ENCODE measurements at places on chromosomes 6 and 20. TPM values are rescaled to one million over a fixed set of nuclear protein-coding genes. Genes with fewer than 3 reads are reported as not detected.

BTNL2 gene
- total RNA-seq, result not detected

DNA sequence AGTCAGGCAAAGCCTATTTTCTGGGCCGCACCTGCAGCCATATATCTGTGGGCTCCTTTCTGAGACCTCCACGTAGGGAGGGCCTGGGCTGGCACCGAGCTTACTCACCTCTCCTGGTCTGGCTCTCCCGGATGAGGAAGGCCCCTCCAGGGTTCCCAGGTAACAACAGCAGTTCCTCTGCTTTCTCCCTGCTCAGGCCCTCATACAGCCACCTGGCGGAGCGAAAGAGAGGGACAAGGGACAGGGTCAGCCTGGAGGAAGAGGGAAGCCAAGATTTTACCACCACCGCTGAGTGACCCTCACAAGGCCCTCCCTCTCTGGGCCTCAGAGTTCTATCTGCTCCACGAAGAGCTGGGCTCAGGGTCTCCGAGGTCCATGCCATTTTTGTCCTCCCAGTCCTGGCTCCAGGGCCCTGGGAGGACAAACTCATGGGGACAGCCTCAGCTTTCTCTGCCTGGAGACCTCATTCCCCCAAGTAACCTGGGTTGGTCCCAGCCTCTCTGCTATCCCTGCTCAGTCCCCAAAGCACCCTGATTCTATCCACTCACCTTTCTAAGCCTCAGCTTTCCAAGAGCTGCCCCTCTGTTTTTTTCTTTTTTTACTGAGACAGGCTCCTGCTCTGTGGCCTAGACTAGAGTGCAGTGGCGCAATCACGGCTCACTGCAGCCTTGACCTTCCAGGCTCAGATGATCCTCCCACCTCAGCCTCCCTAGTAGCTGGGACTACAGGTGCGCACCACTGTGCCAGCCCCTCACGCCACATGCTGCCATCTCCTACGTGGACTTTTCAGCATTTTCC is 13.3 kb downstream of the SLA2 start:
- no peak for DNase-seq
- H3K36me3 ChIP-seq, result no peaks in the 10 kb centered on the region
- no peaks in the 10 kb centered on the region for H3K27me3 ChIP-seq
- no peak overlapping the region for H3K27ac ChIP-seq

GRCh38 chr6:39084506-39084905 is 30.5 kb downstream of the SAYSD1 start:
- no peak overlapping the region for H3K4me3 ChIP-seq
- peaks cover 91% of the 10 kb centered on the region for H3K27me3 ChIP-seq

GRCh38 chr20:1800777-1801176 is 94.4 kb upstream of the SIRPA start:
- H3K4me1 ChIP-seq, result peaks cover 23% of the 10 kb centered on the region
- no peak overlapping the region for H3K27ac ChIP-seq
- DNase-seq, result no peak
- H3K27me3 ChIP-seq, result no peaks in the 10 kb centered on the region
- H3K36me3 ChIP-seq, result no peaks in the 10 kb centered on the region

DNA sequence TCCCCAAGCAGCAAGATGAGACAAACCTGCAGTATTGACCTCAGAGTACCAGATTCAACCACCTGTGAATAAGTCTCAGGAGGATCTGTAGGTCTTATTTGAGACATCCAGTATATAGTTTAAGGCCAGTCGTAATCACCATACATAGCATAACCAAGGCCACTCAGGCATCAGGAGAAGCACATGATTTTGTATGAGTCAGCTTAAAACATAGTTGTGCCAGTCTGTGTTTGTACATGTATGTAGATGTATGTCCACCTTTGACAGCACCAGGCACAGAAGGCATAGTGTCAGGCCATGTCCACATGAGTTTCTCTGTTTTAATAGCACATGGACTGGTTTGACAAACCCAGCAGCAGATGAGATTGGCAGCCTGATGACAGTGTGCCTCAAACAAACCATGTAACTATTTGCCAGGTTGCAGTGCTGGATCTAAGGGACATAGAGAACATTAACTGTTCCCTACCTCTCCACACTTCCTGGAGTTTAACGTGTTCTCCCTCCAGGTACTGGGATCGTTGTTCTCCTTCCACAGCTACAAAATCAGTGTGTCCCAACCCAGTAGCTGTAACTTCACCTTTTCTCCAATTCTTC is 8.6 kb upstream of the ASIP start:
- DNase-seq, result no peak
- no peak overlapping the region for H3K4me3 ChIP-seq
- no peaks in the 10 kb centered on the region for H3K27me3 ChIP-seq
- no peaks in the 10 kb centered on the region for H3K36me3 ChIP-seq
- H3K4me1 ChIP-seq, result no peaks in the 10 kb centered on the region

DNA sequence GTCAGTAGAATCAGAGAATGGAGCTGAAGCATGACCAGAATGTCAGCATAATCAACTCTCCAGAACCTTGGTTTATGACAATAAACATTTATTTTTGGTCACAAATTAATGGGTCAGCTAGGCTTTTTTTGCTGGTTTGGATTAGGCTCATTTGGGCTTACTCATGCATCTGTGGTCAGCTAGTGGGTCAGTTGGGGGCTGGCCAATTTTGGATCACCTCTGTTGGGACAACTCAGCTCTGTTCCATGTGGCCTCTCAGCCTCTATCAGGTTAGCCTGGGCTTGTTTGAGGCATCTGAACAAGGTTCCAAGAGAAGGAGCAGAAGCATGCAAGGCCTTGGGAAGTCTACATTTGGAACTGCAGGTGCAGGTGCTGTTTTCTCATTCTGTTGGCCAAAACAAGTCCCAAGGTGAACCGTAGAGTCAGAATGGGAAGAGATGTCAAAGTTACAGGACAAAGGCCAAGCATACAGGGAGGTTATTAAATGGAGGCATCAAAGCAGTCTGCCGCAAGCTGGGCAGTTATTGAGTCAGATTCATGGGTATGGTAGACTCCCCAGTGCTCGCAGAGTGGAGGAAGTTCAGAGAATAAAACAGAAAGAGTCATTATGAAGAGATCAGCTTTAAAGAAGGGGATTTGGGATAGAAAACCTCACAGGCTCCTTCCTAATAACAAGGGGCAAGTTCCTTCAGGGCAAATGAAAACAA is 173.0 kb downstream of the PLCB4 start:
- no peak for DNase-seq
- H3K27ac ChIP-seq, result peak overlapping the region; percentile 38
- H3K4me1 ChIP-seq, result peaks cover 22% of the 10 kb centered on the region
- no peak overlapping the region for H3K4me3 ChIP-seq
- no peaks in the 10 kb centered on the region for H3K36me3 ChIP-seq
- no peaks in the 10 kb centered on the region for H3K27me3 ChIP-seq

GRCh38 chr6:124795643-124796463 is 166.4 kb upstream of the RNF217 start:
- no peaks in the 10 kb centered on the region for H3K36me3 ChIP-seq
- H3K4me3 ChIP-seq, result no peak overlapping the region
- no peaks in the 10 kb centered on the region for H3K4me1 ChIP-seq
- H3K27ac ChIP-seq, result no peak overlapping the region

GRCh38 chr20:38126932-38127621 is 38.0 kb downstream of the TGM2 start:
- H3K36me3 ChIP-seq, result peaks cover 24% of the 10 kb centered on the region
- peak overlapping the region; percentile 97 for H3K27ac ChIP-seq
- DNase-seq, result peak; percentile 89
- H3K4me1 ChIP-seq, result peaks cover 77% of the 10 kb centered on the region
- no peak overlapping the region for H3K4me3 ChIP-seq

Data from PC-9 (cell line).